HepG2 (cell line): ENCODE measurements at places on chromosomes 7 and 10.

GRCh38 chr10:125343118-125343925 lies 183.0 kb upstream of the CTBP2 start:
- DNase-seq = peak; percentile 7

- DNase-seq = no peak
These were observed 71.1 kb upstream of the KAT6B start for GRCh38 chr10:74755273-74755672.

- DNase-seq = no peak
These were observed 92.5 kb downstream of the KLF6 start for GRCh38 chr10:3692387-3692999.

DNA sequence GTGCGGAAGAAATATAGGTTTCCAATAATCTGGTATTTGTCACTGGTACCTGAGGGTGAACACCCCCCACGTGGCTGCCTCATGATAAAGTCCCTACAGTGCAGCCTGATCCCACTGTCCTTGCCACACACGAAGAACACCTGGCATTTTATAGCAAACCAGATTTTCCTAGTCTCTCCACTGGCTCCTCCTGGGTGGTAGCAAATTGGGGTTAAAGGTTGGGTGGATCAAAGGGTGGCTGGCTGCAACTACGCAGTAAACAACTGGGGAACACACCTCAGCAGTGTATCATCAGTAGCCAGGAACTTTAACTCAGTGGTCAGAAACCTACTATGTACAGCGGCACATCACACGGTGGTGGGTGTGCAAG lies 10.3 kb downstream of the SEPHS1 start:
- no peak for DNase-seq

- DNase-seq = peak; percentile 83
These were observed 195.6 kb downstream of the CUX1 start for GRCh38 chr7:102012941-102013461.

DNA sequence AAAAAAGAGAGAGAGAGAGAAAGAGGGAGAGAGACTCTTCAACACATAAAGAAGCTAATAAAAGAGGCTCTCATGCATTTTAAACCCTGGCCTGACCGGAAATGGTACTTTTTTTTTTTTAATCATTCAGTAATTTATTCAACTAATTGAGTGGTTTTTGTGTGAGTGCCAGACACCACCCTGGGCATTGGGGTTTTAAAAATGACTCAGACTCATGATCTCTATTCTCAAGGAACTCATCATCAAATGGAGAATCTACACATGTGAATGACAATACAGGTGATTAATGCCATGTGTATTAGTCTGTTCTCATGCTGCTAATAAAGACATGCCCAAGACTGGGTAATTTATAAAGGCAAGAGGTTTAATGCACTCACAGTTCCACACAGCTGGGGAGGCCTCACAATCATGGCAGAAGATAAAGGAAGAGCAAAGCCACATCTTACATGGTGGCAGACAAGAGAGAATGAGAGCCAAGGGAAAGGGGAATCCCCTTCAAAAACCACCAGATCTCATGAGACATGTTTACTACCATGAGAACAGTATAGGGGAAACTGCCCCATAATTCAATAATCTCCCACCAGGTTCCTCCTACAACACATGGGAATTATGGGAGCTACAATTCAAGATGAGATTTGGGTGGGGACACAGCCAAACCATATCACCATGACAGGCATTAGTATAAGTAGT lies 158.5 kb upstream of the AUTS2 start:
- no peak for DNase-seq

- DNase-seq = no peak
These were observed 6.6 kb upstream of the STX1A start for GRCh38 chr7:73726083-73726466.

- DNase-seq = no peak
These were observed 499.9 kb downstream of the AUTS2 start for GRCh38 chr7:70098133-70098561.

GRCh38 chr7:7876419-7876818 lies 92.2 kb upstream of the GLCCI1 start:
- DNase-seq = no peak

DNA sequence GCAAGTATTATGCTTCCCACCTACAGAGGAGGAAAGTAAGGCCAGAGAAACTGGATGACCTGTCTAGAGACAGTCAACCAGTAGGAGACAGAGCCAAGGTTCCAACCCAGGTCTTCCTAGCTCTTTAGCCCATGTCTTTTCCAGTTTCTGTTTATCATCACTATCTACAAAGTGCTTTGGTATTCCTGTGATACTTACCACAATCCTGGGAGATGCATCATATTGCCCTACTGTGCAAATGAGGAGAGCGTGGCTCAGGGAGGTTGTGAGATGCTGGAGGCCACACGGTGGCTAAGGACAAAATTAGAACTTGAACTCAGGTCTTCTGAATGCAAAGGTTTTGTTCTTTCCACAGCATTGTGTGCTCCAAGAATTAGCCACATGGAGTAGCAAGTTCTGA lies 11.2 kb upstream of the PLEKHA1 start:
- DNase-seq = no peak

GRCh38 chr7:29289156-29290021 lies 94.8 kb downstream of the CHN2 start:
- peak; percentile 63 for DNase-seq

- DNase-seq = no peak
These were observed 25.8 kb upstream of the FAM13C start for GRCh38 chr10:59387951-59388670.

DNA sequence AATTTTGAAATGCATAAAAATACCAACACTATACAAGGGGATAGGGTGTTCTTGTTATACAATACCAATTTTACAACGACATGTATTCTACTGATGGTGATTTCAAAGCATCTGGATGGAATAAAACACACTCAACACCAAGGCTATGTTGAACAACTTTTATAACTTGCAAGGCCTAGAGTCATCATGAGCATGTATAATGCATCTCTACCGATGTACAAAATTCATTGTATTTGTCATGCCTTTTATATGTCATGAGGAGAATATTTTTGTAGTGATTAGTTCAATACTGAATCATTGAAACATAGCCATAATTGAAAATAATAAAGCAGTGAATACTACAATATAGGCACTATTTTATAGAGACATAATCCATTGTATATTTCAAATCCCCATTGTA lies 160.2 kb downstream of the ETV1 start:
- no peak for DNase-seq

- peak; percentile 6 for DNase-seq
These were observed 7.0 kb downstream of the PTF1A start for GRCh38 chr10:23198940-23199767.

- DNase-seq = no peak
These were observed 162.7 kb upstream of the PRSS1 start for GRCh38 chr7:142586611-142587010.

GRCh38 chr7:12964836-12965235 lies 277.4 kb downstream of the ARL4A start:
- no peak for DNase-seq

GRCh38 chr10:93150289-93150688 lies 76.6 kb downstream of the CYP26A1 start:
- no peak for DNase-seq

- DNase-seq = no peak
These were observed 115.1 kb downstream of the ICA1 start for GRCh38 chr7:8146788-8147413.

DNA sequence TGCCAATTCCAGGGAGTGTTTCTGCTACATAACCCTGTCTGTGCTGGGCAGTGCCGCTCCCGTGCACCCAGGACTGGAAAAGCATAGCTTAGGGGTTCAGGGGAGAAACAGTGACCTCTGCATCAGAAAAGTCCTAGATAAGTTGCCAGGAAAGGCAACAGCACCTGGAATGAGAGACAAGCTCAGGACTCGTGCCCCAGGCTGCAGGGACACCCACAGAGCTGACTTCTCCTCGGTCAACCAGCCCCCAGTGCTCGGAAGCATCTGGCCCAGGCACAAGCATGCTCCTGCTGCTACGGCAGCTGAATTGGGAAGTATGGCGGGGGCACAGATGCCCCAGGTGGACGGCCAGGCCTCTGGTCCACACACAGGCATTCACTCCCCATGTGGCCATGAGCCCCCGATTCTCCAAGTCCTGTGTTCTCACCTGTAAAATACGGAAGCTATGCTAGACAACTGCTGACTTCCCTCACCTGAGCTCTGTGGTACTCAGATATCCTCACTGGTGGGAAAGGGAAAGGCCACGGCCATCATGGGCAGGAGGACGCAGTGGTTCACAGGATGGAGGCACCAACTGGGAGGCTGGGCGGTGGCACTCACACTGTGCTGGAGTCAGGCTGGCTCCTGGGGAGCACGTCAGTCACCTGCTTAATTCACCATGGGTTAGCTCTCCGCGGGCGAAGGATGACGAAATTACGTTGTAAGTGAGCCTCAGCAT lies 220.5 kb downstream of the PTPRN2 start:
- no peak for DNase-seq

DNA sequence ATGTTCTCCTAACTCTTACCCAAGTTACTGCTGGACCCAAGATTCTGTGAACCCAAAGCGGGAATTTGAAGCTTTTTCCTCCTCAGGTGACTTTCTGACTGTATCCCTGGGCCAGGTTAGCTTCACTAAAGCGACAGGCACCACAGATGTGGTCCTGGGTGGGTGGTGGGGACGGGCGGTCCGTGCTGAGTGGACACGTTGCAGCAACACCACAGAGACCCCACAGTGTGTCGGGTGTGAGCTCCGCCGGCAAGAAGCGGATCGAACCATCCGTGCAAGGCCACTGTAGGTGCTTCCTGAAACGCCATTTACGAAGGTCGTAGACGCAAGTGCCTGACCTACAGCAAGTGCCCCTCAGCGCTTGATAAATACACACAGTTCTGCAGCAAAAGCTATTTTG lies 325.9 kb downstream of the ADARB2 start:
- no peak for DNase-seq

DNA sequence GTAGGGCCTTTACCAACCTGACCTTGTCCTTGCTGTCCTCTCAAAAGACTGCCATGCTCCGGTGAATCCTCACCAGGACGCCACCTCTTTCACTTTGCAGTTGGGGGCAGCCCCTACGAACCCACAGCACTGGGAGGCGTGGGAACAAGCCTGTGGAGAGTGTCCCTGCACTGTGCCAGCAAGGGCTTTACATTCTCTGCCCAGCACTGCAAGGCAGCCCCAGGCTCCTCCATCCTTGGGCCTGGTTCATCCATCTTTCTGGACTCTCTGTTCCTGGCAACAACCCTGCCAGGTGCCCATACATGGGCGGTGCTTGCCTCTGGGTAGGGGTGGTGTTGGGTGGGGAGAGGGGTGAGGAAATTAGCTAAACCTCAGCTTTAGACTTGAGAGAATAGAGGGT lies 1.4 kb downstream of the CHAT start:
- no peak for DNase-seq

DNA sequence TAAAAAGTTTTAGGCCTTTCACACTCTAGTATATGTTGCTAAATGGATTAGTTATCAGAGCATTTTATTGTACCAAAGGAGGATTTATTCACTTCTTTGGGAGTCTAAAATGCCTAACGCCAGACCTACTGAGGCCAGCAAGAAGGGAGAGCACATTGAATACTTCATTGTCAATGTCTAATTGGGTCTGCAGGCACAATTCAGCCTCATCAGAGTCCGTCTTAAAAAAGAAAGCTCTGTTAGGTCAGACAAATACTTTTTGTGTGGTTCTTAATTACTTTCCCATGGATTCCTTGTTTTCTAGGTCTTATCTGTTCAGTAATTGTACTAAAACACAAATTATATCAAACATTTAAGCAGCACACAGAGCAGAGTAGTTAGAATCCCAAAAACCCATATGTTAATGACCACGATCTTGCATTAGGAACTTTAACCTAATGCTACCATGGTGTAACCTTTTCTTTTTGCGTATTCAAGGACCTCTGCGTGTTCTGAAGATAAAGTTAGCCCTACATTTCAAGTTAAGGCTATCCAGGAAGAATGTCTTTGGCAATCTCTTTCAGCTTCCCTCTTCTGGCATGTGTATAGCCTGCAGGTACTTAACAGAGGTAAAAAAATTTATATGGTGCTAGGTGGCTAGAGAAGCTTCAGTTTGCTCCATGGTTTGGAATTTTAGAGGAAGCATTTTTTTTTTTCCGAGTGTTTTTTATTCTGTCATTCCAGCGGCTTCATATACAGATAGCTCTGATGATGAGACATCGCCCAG lies 45.7 kb upstream of the STRIP2 start:
- DNase-seq = no peak

DNA sequence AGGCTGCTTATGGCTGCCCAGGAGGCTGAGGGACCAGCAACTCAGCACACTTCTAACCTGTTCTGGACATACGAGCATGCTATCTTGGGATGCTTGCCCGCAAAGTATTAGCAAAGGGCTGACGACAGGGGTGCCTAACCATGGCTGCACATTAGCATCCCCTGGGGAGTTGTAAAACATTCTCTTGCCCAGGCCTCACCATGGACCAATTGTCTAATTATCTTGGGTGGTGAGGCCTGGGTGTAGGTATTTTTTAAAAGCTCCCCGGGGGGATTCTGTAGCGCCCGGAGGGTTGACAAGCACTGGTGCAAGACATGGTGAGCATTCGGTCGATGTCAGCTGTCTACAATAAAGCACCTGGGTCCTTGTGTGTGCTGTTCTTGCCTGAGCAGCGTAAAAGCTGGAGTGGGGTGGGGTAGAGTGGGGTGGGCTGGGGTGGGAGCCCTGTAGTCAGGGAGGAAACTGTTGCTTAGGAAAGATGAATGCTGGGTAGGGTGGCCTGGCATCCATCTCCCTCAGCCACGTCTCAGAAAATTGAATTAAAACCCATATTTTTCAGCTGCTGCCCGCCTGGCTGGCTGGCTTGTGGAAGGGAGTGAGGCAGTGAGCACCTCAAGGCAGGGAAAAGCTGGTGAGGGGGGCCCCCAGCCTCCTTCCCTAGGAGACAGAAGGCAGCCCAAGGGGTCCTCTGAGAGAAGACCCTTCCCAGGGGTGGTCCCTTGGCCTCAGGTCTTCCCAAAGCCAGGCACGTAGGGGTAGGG lies 2.9 kb upstream of the ADCYAP1R1 start:
- DNase-seq = no peak

DNA sequence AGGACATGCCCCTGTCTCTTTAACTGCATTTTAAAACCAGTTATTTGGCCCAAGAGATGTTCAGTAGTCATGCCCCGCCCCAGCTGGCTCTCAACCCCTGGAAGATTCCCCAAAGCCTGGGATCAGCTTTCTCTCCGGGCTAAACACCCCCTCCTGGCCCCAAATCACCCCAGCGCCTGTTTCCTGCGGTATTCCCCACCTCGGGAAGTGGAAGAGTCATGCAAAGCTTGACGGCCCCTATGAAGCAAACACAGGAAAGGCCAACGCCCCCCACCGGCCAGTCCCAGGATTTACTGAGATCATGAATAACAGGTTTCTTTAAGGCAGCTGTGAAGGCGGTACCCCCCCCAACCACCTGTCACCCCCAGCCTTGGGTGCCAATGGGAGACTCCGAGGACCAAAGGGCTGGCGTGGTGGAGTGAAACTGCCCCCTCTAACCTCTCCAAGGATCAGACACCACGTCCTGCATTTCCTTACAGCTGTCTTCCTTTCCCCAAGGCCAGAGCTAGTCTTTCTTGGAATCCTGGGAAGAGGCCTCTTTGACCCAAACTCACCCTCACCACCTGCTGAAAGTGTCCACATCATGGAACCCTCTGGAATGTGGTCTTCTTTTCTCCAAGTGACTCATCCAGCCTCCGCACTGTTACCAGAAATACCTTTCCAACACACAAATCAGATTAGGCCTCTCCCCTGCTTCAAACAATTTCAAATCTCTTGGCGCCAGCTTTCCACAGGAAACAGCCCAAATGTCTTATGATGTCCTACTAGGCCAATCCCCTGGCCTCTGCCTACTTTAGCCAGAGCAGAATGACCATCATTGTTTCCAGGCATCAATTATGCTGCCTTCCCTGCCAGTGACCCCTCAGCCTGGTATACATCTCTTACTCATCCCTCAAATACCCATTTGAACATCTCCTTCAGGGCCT lies 301.5 kb downstream of the ZEB1 start:
- DNase-seq = no peak
